ENCODE measurements at places on chromosomes 12 and 14.

DNA sequence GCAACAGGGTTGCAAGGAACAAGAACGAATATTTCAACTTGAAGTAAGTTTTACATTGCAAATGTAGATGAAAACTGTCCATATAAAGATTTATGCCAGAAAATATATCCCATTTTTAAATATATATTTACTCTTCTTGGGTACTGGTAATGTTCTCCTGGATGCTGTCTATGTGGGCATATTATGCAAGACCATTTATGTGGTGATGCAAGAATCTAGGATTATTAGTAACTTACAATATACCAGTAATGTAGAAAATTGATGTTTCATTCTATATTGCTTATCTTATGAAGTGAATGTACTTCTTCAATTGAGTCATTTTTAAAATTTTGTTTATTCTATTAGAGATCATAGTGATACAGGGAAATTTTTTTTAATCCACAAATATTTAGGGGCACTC is 25.1 kb downstream of the FGFR1OP2 start:
- no peak for DNase-seq

DNA sequence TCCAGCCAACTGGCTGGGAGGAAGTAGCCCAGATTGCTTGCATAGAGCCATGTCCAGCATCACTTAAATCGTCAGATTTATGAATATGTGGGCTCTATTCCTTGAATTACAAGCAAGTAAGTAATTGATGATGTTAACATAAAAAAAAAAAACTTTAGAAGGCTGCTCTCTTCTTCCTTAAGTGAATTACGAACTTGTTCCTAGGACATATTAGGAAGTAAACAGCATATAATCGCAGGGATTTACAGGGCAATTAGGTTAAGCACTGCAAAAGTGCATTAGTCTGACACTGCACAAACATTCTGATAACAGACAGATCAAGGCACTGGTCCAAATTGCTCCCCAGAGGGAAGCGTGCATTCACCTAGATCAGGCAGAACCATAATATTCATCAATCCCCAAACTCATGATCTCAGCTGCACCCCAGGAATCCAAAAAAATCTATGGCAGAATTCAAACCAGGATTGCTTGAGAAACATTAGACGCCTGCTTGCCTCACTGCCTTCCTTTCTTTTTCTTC is 293.2 kb downstream of the TMEM132D start:
- DNase-seq: no peak

- DNase-seq: no peak
Measured at GRCh38 chr14:62796431-62796830, 248.8 kb downstream of the KCNH5 start.

DNA sequence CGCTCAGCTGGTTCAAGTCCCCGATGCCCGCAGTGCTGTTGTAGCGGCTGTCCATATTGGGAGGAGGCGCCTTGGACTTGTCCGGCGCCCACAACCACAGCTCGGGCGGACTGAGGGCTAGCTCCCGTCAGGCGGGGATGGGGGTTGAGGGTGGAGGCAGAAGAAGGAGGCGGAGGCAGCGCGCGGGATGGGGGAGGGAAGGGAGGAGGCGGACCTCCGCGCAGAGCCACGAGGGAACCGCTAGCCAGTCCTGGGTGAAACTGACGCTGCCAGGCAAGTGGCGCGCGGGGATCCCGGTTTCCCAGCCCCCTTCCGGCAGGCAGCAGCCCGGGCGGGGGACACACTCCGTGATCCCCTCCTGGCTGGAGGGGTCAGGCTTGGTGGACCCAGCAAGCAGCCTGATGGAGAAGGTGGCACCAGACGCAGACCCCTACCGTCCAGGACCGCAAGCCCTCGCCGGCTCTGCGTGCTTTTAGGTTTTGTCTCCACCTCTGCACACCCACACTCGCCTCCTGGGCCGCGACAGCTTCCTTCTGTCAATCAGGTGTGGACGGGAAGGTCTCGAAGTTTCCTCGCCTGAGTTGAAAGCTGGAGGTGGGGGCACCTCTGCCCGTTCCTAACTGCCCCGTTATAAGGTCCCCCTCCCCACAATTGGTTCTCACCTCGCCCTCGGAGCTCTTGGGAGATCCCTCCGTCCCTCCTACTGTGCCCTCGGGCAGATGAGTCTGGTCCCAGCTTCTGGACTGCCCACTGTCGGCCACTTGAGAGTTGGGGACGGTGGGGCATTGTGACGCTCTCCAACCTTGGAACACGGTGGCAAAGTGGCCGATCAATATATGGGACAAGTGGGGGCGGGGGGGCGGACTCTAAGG is at the start of gene CPNE8:
TSS of gene CPNE8 (minus strand) at position 112 of the 872 bp plus-strand sequence. CDS start at position 55, 57 bp downstream.
- peak; percentile 70 for DNase-seq

DNA sequence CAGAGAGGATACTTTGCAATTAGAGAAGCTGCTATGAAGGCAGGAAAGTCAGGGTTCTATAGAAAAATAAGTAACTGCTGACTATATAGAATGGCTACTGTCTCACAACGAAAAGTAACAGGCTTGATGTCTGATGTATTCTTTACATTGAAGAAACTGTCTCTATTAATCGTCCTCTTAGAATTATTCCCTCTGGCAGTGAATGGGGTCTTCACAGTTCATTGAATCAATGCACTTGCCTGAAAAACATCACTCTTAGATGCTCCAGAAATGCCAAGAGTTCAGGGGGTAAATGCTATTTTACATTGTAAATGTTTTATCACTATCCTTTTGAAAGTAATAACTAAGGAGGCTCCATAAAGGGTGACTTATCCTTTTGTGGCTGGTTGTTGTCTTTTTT is 37.7 kb upstream of the CRACR2A start:
- no peak for DNase-seq

DNA sequence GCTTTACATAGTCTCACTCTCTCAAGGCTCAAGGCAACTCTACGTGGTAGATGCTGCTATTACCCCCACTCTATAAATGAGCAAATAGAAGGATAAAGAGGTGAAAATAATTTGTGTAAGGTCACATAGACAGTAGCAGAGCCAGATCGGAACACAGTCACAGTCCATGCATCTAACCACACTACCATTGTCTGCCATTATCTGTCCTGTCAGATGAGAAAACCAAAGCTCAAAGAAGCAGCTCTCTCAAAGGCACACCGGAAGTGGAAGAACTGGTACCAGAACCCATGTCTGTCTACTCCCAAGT is 134.4 kb upstream of the NUDT4 start:
- DNase-seq: no peak

DNA sequence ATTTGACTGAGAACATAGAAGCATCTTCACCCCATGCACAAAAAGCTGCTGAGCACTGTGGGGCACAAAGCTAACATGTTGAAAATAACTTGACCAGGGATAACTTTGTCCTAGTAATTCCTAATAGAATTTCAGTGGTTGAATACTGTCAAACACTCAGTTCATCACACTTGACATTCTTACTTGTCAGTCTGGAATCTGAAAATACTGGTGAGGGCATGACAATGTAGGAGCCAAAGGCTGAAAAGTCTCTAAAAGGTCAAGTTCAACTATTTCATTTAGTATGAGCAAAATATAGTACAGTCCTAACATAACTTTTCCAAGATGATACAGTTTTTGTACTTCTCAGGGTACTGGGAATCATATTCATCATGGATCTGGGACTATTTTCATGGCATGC is 504.4 kb upstream of the LMO3 start:
- no peak for DNase-seq

DNA sequence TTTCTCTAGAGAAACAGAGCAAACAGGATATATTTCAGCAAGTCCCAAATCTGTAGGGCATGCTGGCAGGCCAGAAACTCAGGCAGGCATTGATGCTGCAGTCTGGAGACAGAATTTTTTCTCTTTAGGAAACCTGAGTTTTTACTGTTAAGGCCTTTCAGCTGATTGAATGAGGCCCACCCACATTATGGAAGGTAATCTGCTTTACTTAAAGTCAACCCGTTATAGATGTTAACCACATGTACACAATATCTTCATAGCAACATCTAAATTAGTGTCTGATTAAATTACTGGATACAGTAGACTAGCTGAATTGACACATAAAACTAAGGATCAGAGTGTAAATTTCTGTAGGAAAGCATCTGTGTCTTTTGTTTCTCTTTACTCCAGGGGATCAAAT is 65.2 kb downstream of the SRGAP1 start:
- DNase-seq: no peak

- DNase-seq: no peak
Measured at GRCh38 chr12:2183556-2184541, 131.1 kb downstream of the CACNA1C start.

DNA sequence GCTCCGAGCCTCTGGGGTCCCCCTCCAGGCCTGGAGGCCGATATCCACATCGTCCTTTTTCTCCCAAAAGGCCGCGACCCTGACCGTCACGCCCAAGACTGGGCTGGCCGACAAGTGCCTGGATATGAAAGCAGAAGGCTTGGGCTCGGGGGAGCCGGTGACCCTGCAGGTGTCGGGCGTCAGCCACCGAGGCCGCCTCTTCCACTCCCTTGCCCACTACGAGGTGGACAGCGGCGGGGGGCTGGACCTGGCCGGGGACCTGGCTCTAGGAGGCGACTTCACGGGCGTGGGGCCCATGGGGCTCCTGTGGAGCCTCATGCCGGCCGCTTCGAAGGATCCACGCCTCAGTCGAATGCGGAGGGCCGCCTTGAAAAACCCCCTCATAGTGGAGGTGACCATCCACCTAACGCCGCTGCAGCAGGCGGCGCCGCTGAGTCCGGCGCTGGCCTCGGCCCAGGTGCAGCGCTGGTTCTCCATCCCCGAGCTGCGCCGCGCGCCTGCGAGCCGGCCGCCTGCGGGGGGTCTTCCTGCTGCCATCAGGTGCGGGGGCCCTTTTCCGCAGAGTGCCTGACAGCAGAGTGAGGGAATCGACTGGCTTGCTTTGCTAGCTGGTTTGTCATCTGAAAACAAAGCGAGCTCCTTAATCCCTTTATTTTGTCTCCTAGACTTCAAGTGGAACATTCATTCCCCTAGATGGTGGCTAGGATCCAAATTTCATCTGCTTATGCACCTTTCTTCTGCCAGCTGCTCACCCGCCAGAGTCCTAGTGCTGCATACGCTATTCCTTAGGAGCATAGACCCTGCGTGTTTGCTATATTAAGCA is 10.6 kb upstream of the DNAL1 start:
- DNase-seq: peak; percentile 56

- no peak for DNase-seq
Measured at GRCh38 chr12:102756530-102756929, 160.5 kb downstream of the PAH start.

GRCh38 chr14:37116933-37117849 is 55.2 kb downstream of the SLC25A21 start:
- DNase-seq: no peak

- no peak for DNase-seq
Measured at GRCh38 chr12:53120685-53121525, 17.6 kb downstream of the SOAT2 start.

- DNase-seq: no peak
Measured at GRCh38 chr12:127619869-127620734, 646.9 kb upstream of the TMEM132C start.

DNA sequence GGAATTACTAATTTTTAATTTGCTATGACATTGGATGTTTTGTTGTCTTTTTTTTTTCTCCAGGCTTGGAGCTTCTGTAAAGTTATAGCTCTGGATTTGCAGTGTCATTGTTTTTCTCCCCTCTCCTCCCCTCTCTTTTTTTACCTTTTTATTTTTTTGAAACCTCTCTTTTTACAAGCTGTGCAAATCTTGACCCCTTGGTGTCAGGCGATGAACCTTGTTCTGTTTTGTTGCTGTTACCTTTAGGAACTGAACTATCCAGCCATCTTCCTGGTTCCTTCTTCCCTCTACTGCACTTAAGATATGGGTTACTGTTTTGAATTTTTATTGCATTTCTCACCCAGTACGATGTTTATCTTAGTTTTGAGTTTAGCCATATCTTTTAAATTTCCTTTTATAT is 13.7 kb downstream of the KTN1 start:
- DNase-seq: no peak

DNA sequence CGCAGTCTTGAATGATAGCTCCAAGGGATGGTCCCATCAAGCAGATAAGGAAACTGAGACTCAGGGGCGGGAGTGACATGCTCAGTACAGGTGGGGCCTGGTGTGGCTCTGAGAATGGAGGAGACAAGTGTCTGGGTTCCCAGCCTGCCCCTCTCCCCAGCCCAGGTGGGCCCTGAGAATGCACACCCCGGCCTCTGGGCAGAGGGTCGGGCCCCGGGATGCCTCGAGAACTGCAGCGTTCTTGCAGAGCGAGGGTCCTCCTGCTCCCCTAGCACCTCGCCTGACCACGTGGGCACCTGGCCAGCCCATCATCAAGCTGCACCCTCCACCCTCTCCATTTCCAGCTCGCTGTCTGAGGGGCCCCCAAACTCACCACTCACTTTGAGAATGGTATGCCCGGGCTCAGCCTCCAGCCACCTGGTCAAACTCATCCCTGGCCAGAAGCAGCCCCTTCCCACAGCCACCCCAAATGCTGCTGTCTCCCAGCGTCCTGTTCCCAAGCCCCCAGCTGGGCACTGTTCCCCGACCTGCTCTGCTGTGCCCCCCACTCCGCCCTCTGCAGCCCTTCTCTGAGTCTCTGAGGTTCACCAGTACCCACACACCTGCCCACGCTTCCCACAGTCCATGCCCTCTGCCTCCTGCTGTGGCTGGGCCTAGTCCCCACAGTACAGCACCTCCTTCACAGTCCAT is 44.3 kb downstream of the CYP46A1 start:
- DNase-seq: peak; percentile 6

- no peak for DNase-seq
Measured at GRCh38 chr12:91053951-91054715, 3.7 kb downstream of the KERA start.

DNA sequence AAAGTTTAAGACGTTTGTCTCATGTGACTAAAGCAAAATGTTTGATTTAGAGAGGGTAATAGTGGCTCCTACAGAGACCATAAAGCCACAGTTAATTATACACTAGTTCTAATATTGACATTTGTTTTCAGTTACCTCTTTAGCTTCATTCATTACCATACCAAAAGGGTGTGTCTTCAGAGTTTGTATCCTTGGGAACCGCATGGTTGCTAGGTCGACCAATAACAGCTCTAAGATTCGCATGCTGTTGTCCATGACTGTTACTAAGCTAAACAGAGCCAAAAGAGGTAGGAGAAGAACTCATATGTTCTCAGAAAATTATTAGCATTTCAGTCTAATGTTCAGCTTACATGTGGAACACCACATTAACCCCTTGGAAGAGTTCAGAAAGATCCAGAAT is 36.2 kb upstream of the ETNK1 start:
- DNase-seq: no peak

- no peak for DNase-seq
Measured at GRCh38 chr12:113658006-113658655, 186.5 kb upstream of the LHX5 start.

Measured in glutamatergic neuron (in vitro differentiated cells).